ENCODE measurements at places on chromosomes 5 and 9. TPM values are rescaled to one million over a fixed set of nuclear protein-coding genes. Genes with fewer than 3 reads are reported as not detected.

AFAP1L1 gene
- total RNA-seq: 5.1 TPM

SMIM27 gene
- total RNA-seq: 14.5 TPM

TXNDC8 gene
- total RNA-seq: not detected

OLFM1 gene
- total RNA-seq: 9.6 TPM

LCN1 gene
- total RNA-seq: not detected

WNT8A gene
- total RNA-seq: not detected

ZNF300 gene
- total RNA-seq: 2.7 TPM

PTPN3 gene
- 14.7 TPM for total RNA-seq

KCNV2 gene
- total RNA-seq: not detected

SHC3 gene
- total RNA-seq: 0.46 TPM

TRAPPC13 gene
- total RNA-seq: 14.6 TPM

TTC16 gene
- not detected for total RNA-seq

PCDH1 gene
- 2.2 TPM for total RNA-seq

IL13 gene
- total RNA-seq: not detected

IFNA2 gene
- not detected for total RNA-seq

DPM2 gene
- total RNA-seq: 47.7 TPM

OBP2B gene
- total RNA-seq: not detected

NUDT12 gene
- total RNA-seq: 1.4 TPM

C1QTNF3 gene
- total RNA-seq: not detected

DOK3 gene
- 3.0 TPM for total RNA-seq

GRM6 gene
- total RNA-seq: not detected

Measured in A549 treated with RU486 at 1 μM for 4 hours (cell line).